ENCODE measurements at places on chromosomes 13 and 19. TPM values are rescaled to one million over a fixed set of nuclear protein-coding genes. Genes with fewer than 3 reads are reported as not detected.

- H3K27ac ChIP-seq, result no peak overlapping the region
- DNase-seq, result no peak
- H3K4me3 ChIP-seq, result no peak overlapping the region
- H3K36me3 ChIP-seq, result no peaks in the 10 kb centered on the region
- H3K4me1 ChIP-seq, result no peaks in the 10 kb centered on the region
These were observed 27.6 kb upstream of the SIN3B start for GRCh38 chr19:16801600-16802013.

DNA sequence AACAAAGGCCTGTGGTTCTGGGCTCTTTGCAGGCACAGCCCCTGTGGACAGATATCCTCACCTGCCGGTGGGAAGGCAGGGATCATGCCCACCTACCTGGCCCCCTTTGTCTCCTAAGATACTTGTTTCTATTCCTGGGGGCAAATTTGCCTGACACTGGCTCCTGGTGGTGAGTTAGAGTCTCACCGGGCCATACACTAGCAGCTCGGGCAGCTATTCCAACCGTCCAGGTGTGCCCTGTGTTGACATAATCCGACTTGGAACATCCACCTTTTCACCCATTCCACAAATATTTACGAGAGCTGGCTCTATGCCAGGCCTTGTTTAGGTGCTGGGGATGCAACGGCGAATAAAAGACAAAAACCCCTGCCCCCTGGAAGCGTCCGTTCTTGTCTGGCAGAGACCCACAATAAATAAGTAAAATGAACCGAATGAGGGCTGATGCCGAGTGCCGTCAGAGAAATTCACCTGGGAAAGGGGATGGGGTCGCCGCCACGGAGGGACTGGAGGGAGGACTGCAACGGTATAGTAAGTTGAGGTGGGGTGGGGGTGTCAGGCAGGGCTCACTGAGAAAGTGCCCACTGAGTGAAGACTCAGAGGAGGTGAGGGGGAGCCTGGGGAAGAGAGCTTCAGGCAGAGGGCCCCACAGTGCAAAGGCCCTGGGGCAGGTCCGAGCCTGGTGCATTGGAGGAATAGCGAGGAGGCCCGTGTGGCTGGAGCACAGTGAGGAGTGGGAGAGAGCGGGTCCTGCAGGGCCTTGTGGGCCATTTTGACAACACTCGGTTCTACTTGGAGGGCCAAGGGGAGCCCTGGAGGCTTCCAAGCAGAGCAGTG lies 43.2 kb upstream of the RANBP3 start:
- H3K4me1 ChIP-seq, result no peaks in the 10 kb centered on the region
- H3K27ac ChIP-seq, result no peak overlapping the region
- no peak for DNase-seq
- no peaks in the 10 kb centered on the region for H3K36me3 ChIP-seq

- no peak overlapping the region for H3K27ac ChIP-seq
- no peaks in the 10 kb centered on the region for H3K36me3 ChIP-seq
- H3K4me1 ChIP-seq, result peaks cover 8% of the 10 kb centered on the region
- H3K4me3 ChIP-seq, result no peak overlapping the region
These were observed 152.7 kb downstream of the TNFRSF19 start for GRCh38 chr13:23722726-23723453.

DNA sequence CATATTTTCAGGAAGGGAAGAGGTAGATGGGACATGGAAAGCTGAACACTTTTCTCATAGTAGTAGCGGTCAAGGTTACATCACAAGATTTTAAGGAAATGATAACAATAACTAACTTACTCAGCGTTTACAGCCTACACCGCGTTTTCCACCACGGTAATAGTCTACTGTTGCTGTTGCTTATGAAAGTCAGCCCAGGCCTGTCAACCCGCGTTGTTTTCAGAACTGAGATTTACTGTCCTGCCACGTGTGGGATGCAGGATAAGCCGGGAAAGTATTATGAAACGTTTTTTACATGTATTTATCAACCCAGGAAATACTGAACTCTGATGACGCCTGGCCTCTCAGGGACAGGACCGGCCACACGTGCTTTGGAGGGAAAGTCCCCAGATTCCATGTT lies 36.0 kb upstream of the LAMP1 start:
- no peak for DNase-seq
- no peak overlapping the region for H3K4me3 ChIP-seq
- no peaks in the 10 kb centered on the region for H3K27me3 ChIP-seq
- H3K4me1 ChIP-seq, result no peaks in the 10 kb centered on the region
- peaks cover 15% of the 10 kb centered on the region for H3K36me3 ChIP-seq

Gene RGL3
- total RNA-seq, result 4.7 TPM

Gene TTC9B
- total RNA-seq, result not detected

Gene ZNF627
- 37.7 TPM for total RNA-seq

Gene SPART
- total RNA-seq, result 48.1 TPM

GRCh38 chr13:112569821-112570220 lies 18.1 kb downstream of the TUBGCP3 start:
- H3K27ac ChIP-seq, result no peak overlapping the region
- H3K4me3 ChIP-seq, result no peak overlapping the region
- H3K27me3 ChIP-seq, result no peaks in the 10 kb centered on the region
